ENCODE measurements at places on chromosomes 2 and 18.

DNA sequence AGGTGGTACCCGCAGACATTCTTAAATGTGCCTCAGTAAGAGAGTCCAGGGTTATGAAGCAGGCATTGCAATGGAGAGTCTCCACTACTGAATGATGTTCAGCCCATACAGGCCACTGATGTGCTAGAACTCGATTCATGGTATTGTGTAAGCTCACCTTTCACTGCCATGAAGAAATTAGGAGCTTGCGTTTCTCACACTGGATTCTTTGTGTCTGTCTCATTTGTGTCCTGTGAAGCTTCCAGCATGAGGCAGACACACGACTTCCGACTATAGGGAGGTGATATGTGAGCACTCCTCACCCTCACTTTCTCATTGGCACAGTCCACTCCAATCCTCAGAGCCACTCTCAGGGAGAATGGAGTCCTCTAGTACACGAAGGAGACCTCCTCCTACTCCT, 677.4 kb upstream of the RAB6C start:
- no peak for DNase-seq

DNA sequence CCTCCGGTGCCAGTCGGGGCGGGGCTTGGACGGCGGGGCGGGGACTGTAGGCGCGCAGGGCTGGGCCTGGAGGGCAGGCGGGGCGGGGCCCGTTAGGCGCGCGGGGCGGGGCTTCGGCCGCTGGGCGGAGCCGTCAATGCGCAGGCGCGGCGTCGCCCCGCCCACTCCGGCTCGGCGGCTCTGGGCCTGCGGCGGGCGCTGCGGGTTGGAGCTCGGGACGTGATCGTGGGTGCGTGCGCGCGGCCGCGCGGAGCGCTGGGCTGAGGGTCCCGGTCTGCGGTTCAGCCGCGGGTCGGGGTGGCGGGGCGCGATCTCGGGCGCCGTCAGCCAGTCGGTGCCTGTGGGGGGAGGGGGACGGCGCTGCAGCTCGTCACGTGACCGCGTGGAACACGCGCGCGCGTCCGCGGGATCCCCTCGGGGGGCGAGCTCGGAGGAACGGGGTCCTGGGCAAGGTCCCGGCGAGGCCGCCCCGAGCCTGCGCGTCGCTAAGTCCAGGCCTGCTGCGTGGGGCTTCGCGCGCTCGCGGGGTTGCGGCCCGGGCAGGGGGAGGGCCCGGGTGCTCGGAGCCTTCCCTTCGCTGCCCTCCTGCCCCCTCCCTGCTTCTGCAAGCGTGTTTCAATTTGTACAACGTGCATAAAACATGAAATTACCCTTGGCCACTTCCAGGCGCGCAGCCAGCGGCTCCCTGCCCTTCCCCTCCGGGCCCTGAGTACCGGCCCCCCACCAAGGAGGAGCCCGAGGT, at the start of gene D2HGDH:
TSS of gene D2HGDH (plus strand) at position 164 of the 742 bp plus-strand sequence. CDS start 595 bp downstream, outside the sequence.
- DNase-seq = peak; percentile 92

DNA sequence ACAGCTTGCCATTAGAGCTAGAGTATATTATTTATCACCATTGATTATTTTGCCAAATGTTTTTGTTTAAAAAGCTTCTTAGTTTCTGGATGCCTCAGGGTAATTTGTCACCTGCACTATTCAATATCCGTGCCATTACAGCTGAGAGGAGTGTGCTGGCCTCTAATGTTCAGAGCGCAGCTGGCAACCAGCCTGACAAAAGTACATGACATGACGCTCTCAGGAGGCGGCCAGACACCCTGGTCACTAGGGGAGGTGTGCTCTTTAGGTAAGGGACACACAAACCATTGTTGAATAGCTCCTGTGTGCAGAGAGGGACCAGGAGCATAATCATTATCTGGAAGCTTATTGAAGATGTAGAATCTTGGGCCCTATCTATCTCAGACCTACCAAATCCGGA, 20.3 kb downstream of the LIMS1 start:
- no peak for DNase-seq

DNA sequence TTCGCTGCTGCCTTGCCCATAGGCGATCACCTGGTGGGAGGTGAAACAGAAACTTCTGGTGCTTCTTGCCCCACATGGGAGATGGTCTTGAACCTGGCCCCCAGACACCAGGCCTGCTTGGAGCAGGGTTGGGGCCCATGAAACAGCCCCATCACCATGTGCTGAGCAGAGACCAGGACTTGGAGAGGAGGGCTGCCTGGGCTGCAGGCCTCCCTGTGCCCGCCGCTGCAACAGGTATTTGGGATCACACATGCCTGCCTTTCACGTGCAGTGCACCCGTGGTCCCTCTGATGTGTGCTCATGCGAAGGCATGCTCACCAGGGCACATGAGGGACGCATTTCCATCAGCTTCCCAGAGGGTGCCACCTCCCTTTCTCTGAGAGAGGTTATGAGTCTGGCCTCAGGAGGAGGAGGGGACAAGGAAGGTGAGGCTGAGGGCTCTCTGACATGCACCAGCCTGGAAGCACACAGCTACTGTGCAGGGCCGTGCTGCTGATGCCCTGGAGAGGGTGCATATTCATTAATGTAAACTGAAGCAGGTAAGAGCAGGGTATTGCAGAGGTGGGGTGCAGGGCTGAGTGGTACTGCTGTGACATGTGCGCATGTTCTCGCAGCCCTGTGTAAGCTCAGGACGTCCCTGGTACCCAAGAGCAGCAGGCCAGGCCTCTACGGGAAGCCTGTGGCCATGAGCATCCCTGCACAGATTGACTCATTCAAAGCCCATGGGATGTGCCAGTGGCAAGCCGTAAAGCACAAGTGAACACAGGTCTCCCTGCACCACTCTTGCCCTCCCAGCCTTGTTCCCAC, 4.2 kb upstream of the OXER1 start:
- no peak for DNase-seq

GRCh38 chr2:190267302-190267701, 52.3 kb downstream of the HIBCH start:
- DNase-seq = no peak
